ENCODE measurements at places on chromosomes 2 and 18. TPM values are rescaled to one million over a fixed set of nuclear protein-coding genes. Genes with fewer than 3 reads are reported as not detected.

GRCh38 chr2:102801098-102801718, 39.4 kb downstream of the TMEM182 start:
- no peak for DNase-seq

DNA sequence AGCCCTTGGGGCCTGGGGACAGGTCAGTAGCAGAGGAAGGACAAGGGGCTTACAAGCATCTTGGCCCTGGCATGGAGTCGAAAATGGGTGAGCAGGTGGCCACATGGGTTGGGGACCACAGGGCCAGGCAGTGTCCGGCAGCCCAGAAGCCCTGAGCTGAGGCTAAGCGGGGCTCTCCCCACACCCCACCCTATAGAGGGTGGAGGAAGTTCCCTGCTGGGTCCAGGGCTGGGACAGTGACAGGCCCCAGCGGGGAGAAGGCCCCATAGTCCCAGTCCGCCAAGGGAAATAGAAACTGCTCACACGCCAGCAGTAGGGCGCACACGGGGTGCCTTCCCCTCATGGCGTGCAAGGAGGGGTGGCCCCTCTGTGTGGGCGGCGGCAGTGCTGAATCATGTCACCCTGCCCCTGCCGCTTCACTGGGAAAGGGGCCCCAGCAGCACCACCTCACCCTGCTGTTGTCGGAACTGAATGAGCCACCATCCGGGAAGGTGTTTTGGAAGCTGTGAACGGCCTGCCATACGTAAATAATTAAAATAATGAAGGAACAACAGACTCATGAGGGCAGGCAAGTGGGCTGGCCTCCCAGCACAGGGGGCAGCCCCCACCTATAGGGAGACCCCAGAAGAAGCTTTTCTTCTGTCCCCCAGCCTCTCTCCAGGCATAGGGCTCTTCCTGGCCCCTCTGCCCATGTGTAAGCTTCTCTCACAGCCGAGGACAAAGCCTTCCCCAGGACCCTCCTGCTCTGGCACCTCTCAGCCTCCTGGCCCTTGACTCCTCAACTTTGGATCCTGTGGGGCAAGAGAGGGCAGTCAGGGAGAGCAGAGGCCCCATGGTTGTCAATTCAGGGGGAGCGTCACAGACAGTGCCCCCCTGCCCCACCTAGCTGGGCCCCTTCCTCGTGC, 12.7 kb upstream of the DUSP2 start:
- DNase-seq = no peak

DNA sequence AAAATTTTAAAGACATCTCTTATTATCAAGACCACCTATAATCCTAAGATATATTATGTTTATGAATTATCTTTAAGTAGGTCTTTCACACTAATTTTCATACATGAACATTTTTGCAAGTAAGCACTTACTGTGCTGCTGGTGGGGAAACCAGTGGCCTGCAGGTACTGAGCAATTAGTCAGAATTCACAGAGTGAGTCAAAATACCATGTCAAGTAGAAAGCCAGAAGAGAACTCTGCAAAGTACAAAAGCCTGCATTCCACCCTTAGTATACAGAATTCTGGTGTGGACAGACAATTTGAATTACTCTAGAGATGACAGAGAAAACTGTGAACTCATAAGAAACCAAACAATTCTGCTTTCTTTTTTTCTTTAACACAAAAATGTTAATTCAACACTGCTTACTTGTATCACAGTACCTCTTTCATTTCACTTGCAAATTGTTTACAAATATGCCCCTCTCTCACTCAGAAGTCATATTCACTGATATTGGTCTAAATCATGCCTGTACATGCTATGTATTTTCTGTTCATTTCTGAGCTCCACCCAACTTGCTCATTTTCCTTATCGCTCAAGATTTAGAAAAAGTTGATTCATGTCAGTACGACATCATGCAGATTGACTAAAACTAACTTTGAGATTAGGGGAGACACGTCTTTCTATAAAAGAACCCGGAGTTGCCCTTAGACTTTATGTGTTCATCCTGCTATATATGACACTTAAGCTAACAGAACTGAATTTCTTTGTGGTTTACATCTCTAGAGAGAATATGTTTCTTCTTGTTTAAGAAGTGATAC, 182.9 kb downstream of the IKZF2 start:
- DNase-seq = no peak

GRCh38 chr2:23019476-23019875, 365.5 kb upstream of the KLHL29 start:
- DNase-seq = no peak

DNA sequence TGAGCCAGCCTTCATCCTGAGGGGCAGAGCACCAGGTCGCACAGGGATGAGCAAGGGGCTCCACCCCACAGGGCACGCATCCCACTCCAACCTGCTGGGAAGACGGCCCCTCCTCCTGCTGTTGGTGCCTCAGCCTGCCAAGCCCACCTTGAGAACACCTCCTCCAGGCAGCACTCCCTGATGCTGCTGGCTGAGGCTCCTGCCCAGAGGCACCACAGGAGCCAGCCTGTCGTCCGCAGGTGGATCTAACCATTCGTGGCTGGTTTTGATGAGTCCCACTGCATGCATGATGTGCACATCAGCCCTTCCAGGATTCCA, 58.4 kb downstream of the BIN1 start:
- no peak for DNase-seq

- no peak for DNase-seq
These were observed 274.7 kb downstream of the ZNF521 start for GRCh38 chr18:25077038-25077943.

EMILIN1 gene
- total RNA-seq = 62.7 TPM

GALNT3 gene
- total RNA-seq = 0.82 TPM

All from omental fat pad (tissue), 4 donors.